NCI-H1105 (cell line): ENCODE measurements at places on chromosomes 6 and 20.
A peak's percentile ranks its signal among the peaks of the same experiment; 100 is the strongest.

- no peak for DNase-seq
These were observed 584.4 kb downstream of the PTPRT start for GRCh38 chr20:42604998-42605956.

GRCh38 chr20:34712525-34713192 lies 8.5 kb downstream of the TP53INP2 start:
- DNase-seq = no peak

DNA sequence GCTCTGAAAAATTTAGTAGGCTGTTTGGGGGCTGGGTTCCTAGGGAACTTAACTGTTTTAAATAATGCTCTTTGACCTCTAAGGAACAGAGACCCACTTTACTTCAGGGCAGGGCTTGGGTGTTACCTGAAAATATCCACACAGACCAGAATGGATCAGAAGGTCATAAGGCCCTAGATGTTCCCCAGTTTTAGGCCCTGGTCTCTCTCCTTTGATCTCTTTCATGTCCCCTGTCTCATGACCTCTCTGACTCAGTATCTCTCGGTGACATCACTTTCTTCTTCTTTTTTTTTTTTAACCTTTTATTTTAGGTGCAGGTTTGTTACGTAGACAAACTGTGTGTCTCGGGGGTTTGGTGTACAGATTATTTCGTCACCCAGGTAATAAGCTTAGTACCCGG lies 272.1 kb upstream of the SGK1 start:
- DNase-seq = no peak

GRCh38 chr6:99689916-99690685 lies 83.5 kb downstream of the PRDM13 start:
- no peak for DNase-seq

DNA sequence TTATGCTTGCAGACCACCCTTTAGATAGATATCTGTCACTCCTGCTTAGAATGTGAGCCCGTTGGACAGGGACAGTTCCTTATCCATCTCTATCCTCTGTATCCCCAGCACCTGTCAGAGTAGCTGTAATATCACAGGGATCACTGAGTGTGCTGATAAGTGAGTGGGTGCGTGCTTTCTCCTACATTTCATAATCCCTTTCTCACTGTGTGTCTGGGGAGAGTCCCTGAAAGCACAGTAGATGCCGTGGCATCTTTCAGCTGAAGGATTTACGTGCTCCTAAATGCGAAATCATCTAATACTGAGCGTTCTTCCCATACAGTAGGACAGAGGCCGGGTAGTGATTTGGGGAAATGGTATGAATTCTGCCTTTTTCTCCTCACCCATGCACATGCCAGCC lies 198.9 kb upstream of the SASH1 start:
- DNase-seq = no peak

GRCh38 chr20:31473331-31474096 lies 1.4 kb downstream of the DEFB124 start:
- no peak for DNase-seq

- DNase-seq = no peak
These were observed 370.0 kb upstream of the SPTLC3 start for GRCh38 chr20:12638633-12639312.

DNA sequence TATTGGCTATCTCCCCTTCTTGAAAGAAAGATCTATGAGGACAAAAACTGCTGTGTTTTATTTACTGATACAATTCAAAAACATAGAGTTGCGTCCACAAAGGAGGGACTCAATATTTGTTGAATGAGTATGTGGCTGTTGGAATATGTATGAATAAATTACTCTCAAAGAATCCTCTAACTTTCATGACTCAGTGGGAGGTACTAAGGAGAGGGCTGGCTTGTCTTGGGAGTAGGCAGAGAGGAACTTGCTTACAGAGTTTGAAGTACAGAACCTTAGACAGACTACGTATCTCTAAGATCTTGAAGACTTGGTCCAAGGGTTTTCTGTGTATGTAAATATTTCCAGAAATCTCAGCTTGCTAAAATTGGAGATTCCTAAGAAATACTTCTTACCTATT lies 504.0 kb upstream of the PTCHD4 start:
- no peak for DNase-seq

DNA sequence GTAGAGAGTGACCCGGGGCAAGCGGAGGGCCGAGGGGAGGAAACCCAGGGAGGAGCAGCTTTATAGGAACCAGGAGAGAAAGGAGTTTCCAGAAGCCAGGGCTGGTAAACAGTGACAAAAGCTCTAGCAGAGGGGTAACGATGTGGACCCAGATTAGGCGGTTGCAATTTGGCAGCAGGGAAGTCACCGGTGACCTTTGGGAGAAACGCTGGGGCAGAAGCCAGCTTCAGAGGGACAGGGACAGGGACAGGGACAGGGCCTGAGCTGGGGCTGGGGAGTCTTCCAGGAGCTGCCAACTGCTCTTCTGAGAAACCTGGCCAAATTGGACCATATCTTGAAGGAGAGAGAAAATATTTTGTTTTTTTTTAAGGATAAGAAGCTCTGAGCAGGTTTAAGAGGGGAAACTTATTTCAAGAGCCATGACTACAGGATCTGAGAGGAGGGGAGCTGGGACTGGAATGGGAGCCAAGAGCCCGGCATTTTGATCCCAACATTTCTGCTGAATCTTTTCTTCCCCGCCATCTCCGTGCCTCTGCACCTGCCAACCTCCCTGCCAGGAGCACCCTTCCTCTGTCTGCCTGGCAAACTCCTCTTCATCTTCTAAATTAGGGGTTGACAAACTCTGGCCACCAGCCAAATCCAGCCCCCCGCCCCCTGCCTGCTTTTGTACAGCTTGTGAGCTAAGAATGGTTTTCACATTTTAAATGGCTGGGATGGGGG lies 22.6 kb upstream of the PREX1 start:
- peak; percentile 80 for DNase-seq

DNA sequence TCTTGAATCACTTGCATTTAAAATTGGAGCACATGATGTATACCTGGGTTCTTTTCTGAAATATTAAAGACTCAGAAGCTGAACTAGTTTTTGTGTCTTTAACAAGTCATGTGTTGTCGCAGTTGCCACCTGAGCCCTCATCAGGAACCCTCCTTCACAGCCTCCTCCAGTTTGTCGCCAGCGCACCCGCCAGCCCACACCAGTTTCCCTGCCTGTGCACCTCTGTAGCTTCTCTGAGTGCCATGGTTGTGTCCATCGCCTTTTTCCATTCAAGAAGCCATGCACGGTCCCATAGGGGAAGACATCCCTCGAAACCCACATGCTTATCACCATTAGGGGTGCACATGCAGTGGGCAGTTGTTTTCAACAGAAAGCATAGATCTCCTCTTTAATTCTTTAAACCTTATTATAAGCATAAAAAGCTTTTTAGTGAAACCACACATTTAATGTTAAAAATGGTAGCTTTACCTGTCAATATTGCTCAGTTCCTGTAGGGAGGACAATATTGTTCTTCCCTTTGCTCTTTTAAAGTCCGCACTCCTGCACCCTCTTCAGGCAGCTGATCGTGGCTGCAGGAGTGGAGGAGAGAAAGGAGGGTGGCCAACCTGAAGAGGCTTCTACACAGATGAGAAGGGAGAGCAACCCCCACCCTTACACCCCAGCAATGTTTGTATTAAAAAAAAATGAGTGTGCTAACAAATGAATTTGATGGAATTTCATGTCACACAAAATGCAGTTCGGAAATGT lies 121.9 kb downstream of the CFAP61 start:
- DNase-seq = no peak

GRCh38 chr6:14012313-14013030 lies 87.7 kb downstream of the RNF182 start:
- no peak for DNase-seq

- DNase-seq = no peak
These were observed 51.2 kb upstream of the UBR2 start for GRCh38 chr6:42512579-42512978.

DNA sequence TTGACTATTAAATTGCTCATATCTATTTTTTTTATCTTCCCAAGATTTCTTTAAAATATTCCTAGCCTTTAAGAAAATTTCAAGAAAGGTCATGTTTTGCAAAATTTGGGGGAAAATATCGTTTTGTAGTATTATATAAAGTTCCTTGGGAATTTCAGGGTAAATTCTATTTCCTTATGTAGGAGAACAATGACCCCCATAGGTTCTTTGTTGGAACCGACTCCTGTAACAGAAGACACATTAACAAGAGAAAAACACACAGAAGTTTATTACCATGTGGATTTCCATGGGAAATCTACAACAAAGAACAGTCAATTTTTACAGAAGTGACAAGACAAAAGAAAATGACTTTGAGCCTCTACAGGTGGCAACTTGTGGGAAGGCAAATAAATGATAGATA lies 68.1 kb downstream of the ADGB start:
- DNase-seq = no peak
